ENCODE measurements at places on chromosomes 7 and 10.

GRCh38 chr10:86596266-86596665, 58.1 kb upstream of the OPN4 start:
- DNase-seq = no peak

DNA sequence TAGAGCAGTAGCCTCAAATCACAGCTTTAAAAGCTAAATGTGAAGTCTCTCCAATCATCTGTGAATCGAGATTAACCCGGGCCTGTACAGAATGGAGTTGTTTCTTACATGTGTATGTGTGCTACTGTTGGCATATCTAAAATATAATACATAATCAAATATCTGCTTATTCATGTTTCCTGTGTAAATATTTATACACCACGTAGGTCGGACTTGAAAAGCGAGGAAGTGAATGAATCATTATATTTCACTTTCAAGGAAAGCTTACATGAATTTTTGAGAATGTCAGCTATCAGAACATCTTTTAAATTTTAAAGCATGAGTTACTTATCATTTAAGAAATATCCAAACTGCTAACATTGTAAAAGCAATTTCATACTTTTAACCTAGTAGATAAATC, 233.3 kb downstream of the SLC25A13 start:
- no peak for DNase-seq

DNA sequence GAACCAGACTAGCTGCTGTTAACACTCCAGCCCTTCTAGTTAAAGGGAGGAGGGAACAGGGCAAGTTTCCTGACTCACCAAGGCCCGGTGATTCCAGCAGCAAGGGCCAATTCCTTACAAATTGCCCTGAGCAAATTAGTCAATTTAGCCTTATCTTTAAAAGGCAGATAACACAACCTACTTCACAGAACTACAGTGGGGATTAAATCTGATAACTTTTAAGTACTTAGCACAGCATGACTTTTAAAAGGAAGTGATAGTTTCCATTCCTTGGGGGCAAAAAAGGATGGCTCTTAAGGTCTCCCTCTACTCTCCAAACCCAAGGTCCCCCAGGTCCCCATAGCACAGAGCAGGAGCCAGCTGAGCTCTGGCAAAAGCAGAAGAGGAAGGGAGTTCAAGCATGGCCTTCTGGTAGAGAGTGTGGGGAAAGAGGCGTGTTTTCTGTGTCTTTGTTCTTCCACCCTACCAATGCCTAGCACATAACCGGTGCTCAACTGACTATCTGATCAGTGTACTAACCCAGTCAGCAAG, 4.0 kb downstream of the CDCA7L start:
- peak; percentile 19 for DNase-seq

GRCh38 chr7:7237978-7238267, 55.6 kb downstream of the C1GALT1 start:
- no peak for DNase-seq

GRCh38 chr10:24451325-24451820, 242.4 kb downstream of the KIAA1217 start:
- DNase-seq = no peak

DNA sequence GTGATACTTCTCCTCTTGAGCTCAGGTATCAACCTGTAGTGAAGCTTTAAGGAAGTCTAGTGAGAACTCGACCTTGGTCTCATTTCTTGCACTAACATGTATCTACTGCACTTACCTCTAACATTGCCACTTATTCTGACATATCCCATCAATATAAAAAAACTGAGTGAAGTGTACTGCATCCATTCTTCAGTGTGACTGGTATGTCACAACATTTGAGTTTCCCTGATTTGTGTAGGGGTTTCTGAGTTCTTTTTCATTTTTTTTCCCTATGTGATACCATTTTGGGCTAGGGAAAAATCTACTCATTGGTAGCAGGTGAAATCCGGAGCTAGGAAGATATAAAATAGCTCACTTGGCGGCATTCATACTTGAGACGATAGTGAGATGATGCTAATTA, 274.3 kb downstream of the PRKG1 start:
- DNase-seq = no peak
